ENCODE measurements at places on chromosomes 2 and 18.

GRCh38 chr2:60862642-60863041 lies 18.7 kb upstream of the REL start:
- DNase-seq: no peak

DNA sequence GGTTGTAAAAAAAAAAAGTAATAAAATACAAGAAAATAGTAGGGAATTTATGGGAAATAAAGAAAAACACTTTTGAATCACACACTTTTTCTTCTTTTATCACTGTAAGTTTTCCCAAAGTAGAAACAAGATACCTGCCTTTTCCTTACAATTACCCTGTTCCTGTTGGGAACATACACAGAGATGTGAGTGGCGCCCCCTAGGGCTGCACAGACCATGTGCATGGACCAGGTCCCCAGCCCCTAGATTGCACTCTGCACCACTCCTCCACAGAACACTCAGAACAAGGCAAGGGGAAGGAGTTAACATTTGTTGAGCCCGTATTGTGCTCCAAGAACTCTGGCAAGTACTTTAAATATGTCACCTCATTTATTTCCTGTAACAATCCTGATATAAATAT lies 118.7 kb upstream of the NRP2 start:
- DNase-seq: peak; percentile 52

DNA sequence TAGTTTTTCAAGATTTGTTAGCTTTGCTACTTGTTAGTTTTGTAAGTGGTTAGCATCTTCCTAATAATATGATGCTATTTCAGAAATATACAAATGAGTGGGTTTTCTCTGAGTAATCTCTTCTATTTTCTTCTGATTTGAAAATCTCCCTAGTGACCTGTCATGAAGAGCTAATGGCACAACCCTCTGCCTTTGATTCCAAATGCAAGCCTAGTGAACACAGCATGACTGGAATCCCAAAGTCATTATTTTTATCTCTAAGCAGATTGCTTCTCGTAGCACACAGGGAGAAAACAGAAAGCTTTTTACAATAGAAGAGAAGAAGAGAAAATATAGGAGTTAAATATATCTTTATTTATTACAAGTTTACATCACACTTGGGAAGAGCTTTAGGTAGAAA lies 295.5 kb downstream of the LRATD1 start:
- no peak for DNase-seq

DNA sequence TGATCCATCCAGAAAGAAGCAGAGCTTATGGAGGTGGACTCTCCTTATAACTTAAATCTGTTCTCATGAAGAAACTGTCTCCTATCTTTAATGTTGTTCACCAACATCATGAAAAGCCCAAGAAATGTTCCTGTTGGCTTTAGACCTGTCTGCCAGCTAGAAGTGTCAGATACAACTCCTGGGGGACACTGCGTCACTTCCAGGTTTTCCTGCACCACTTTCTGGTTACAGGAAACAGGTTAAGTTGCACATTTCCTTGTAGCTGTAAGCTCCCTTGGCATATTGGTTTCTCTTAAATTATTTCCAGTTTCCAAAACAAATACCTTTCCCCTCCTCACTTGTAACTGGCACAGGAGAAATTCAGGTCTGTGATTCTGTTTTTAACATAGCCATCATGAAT lies 2.9 kb downstream of the CEP68 start:
- DNase-seq: no peak

DNA sequence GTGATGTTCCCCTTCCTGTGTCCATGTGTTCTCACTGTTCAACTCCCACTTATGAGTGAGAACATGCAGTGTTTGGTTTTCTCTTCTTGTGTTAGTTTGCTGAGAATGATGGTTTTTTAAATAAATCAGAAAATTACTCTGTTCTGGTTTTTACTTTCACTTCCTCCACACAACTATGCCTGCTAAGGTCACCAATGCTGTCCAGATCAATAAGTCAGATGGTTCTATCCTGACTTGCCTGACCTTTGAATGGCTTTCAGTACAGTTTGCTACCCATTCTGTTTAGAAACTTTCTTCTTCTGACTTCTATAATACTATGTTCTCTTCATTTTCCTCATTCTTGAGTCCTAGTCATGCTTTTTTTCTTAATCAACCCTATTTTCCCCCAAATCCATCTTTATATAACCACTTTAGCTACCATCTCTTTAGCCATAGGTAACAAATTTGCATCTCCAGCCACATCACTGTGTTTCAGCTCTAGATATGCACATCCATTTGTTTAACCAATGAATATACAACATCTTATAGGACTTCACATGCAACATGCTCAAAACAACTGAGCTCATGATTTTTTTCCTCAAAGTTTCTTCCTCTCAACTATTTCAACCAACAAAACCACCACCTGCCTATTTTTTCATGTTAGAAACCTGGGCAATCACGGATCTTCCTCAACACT lies 58.8 kb upstream of the SLC38A11 start:
- no peak for DNase-seq
